ENCODE measurements at places on chromosomes 7 and 10. TPM values are rescaled to one million over a fixed set of nuclear protein-coding genes. Genes with fewer than 3 reads are reported as not detected.

DNA sequence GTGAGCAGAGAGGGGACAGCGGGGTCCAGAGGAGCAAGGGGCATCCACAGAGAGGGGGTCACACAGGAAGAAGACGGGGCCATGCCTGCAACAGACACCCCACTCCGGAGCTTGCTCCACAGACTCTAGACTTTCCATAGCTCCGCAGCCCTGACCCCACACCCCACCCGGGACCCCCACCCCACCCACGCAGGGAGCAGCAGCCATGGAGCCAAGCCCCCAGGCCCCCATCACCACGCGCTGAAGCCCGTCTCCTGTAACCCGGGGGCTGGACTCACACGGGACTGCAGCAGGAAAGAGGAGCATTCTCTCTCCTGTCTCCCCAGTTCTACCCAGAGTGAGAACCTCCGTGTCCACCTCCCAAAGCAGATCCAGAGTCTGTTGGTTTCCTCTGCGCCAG lies 38.8 kb upstream of the ADGRA1 start:
- H3K4me1 ChIP-seq = no peaks in the 10 kb centered on the region
- no peak for DNase-seq
- H3K27ac ChIP-seq = no peak overlapping the region

DNA sequence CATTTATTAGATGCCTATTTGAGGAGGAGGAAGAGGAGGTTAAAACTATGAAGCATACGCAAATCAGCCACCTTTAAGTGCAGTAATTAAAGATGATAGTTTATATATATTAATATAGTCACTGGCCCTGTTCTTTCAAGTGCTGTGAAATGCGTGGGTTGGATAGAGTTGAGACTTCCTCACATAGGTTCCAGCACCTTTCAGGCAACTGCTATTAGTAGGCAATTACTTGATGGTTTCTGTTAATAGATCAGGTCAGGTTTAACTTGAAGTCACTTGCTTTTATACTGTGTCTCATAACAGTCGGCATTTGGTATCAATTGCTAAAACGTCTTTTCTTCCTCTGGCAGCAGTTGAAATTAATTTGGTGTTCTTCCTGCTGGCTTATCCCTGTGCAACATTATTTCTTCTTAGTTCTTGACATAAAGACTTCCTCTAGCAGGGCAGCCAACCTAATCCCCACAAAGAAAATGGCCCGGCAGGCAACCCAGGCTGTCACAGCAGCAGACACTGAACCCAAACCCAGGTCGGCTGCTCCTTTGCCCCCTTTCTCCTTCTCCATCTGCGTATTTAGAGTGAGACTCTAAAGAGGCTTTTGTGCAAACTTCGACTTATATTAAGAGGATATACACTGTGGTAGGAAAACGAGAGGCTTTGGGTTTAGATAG lies 35.3 kb upstream of the BET1 start:
- H3K4me3 ChIP-seq = no peak overlapping the region
- no peaks in the 10 kb centered on the region for H3K36me3 ChIP-seq

DNA sequence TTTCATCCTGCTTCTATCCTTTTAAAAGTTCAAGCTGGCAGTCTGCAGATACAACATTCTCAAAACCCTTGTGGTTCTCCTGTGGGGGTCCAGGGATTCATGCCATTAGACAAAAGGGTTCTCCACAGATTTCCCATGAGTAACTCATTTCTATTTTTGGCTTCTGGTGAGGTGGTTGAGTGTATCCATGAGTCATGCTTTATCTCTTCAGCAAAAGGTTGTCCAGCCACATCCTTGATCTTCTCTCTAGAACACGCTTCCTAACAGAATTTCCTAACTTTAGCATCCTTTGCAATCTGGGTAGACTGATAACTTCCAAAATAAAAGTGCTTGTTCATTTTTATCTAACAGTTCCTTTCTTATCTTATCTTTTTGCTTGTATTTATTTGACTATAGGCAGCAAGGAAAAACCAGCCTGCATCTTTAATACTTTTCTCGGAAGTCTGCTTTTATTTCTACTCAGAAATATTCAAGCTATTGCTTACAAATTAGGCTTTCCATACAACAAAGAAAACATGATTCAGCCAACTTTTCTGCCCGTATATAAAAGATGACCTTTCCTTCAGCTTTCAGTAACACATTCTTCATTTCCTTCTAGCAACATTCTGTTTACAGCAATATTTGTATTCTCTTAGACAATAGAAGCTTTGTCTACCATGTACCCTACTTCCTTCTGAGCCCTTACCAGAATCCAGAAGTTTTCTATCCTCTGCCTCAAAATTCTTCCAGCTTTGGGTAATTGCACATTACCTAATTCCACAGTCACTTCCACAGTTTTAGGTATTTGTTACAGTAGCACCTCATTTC lies 79.3 kb upstream of the IL6 start:
- H3K4me3 ChIP-seq = no peak overlapping the region
- H3K36me3 ChIP-seq = no peaks in the 10 kb centered on the region
- no peak for DNase-seq
- H3K4me1 ChIP-seq = no peaks in the 10 kb centered on the region
- H3K27me3 ChIP-seq = no peaks in the 10 kb centered on the region
- H3K27ac ChIP-seq = no peak overlapping the region

DNA sequence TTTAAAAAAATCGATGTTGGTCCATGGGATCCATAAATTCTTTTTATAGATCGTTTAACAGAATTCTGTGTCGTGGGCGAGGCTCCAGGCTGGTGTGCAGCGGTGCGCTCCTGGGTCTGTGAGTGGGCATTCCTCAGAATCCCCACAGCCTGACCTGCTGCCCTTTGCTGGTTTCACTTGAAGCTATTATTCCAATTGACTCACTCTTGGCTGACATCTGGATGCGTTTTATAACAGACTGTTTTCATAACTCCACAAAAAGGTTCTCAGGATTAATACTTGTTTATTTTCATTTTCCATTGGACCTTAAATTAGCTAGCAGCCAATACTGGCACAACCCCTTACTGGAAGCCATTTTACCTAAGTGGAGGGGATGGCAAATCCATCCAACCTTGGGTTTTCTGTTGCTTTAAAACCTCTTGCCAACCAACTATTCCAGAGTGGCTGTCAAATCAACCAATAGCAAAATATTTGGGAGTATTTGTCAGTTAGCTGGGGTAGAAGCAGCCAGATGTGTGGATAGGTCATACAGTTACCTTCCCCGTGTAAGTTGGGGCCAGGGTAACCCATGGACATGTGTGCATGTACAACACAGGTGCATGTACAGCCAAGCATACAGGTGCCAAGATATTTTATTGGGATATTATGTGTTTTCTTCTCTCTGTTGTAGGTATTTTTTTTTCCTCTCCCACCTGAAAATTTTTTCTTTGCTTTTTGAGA lies 160.7 kb upstream of the ZNF32 start:
- no peak overlapping the region for H3K4me3 ChIP-seq
- no peaks in the 10 kb centered on the region for H3K27me3 ChIP-seq
- no peaks in the 10 kb centered on the region for H3K36me3 ChIP-seq
- no peaks in the 10 kb centered on the region for H3K4me1 ChIP-seq
- DNase-seq = no peak

- H3K4me3 ChIP-seq = no peak overlapping the region
- peak overlapping the region; percentile 70 for H3K27ac ChIP-seq
- peak; percentile 61 for DNase-seq
- H3K36me3 ChIP-seq = peaks cover 12% of the 10 kb centered on the region
These were observed 10.3 kb downstream of the FAM3C start for GRCh38 chr7:121385800-121386179.

GRCh38 chr10:88840104-88840503 lies 11.5 kb downstream of the ANKRD22 start:
- no peaks in the 10 kb centered on the region for H3K27me3 ChIP-seq
- H3K4me3 ChIP-seq = no peak overlapping the region
- no peak for DNase-seq

DNA sequence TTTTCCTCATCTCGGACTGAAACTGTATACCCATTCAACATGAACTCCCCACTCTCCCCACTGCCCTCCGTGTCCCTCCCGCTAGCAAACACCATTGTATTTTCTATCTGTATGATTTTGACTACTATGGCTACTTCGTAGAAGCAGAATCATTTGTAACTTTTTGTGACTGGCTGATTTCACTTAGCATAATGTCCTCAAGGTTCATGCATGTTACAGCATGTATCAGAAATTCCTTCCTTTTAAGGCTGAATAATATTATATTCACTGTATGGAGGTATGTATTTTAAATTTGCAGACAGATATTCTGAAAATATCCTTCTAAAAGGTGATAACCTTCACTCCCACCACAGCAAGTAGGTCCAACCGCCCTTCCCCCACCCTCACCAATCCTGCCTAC lies 42.9 kb upstream of the MMD2 start:
- H3K27ac ChIP-seq = no peak overlapping the region
- no peaks in the 10 kb centered on the region for H3K27me3 ChIP-seq
- no peaks in the 10 kb centered on the region for H3K36me3 ChIP-seq
- H3K4me1 ChIP-seq = no peaks in the 10 kb centered on the region

GRCh38 chr10:124739986-124740368 lies 4.2 kb downstream of the FAM53B start:
- no peak for DNase-seq
- H3K27me3 ChIP-seq = no peaks in the 10 kb centered on the region
- H3K4me3 ChIP-seq = no peak overlapping the region
- no peak overlapping the region for H3K27ac ChIP-seq

- peaks cover 45% of the 10 kb centered on the region for H3K4me1 ChIP-seq
- H3K27ac ChIP-seq = no peak overlapping the region
- no peak overlapping the region for H3K4me3 ChIP-seq
- peaks cover 14% of the 10 kb centered on the region for H3K36me3 ChIP-seq
These were observed 21.7 kb downstream of the RAB18 start for GRCh38 chr10:27525819-27526218.

DNA sequence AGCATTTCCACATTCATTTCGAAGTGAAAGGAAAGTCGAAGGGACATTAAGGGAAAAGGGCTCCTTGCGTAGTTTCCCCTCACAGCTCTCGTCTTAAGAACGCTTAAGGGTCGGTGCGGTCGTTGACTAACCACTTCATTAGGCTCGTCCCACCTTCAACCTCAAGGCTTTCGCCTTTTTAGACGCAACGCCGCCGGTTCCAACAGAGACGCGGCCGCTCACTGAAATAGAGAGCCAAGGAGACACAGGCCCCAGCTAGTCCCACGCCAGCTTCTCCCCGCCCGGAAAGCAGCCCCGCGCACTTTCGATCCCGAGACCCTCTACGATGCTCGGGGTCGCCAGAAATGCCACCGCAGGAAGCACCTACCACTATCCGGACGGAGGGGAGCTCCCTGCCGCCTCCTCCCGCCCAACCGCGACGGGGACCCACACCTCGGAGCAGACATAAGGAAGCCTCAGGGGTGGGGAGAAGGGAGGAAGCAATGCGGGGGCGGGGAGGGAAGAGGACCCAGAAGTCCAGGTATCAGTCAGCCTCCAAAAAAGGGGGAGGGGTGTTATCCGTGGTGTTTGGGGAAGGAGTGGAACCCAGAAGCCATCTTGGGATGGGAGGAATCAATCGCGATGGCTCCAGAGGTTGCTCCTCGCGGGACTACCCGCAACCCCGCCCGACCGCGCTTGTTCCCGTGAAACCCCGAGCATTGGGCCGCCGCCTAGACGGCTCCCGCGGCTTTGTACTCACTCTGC lies 559 bp downstream of the TRA2A start:
- H3K36me3 ChIP-seq = peaks cover 11% of the 10 kb centered on the region
- H3K27me3 ChIP-seq = no peaks in the 10 kb centered on the region
- peak; percentile 75 for DNase-seq

DNA sequence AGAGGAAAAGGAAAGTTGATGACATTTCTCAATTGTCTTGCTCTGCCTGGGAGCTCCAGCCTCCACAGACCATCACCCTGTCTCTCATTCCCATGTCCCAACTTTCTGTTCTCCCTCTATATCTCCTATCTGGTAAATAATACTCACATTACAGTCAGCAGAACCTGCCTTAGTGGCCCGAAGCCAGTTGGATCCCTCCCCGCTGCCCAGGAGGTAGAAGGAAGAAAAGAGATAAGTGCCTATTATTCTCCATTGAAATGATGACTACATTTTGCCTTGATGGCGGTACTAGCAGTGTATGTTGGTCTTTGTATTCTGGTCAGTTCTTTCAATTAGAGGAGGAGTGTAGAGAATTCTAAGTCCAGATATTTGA lies 91.9 kb downstream of the CSTF2T start:
- H3K27ac ChIP-seq = no peak overlapping the region
- H3K36me3 ChIP-seq = no peaks in the 10 kb centered on the region
- no peak overlapping the region for H3K4me3 ChIP-seq
- DNase-seq = no peak
- H3K4me1 ChIP-seq = no peaks in the 10 kb centered on the region
- H3K27me3 ChIP-seq = no peaks in the 10 kb centered on the region

DNA sequence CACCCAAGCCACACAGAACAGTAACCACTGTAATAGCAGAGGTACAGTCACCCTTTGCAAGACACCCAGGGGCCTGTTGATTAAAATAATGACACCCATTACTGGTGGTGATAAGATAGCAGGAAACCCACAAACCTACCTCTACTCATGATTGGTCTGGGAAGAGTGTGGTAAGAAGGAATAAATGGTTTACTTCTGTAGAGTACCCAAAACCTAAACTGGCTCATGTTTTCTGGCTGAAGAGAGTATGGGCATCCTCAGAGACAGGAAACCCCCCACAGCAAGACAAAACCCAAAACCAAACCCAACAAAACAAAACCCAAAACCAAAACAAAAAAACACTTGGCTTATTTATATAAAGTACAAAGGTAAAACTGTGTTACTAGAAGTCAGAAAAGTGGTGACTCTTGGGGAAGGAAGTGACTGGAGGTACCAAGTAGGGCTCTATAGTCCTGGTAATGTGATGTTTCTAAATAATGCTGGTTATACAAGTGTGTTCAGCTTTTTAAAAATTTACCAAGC lies 15.5 kb upstream of the DNAJB12 start:
- DNase-seq = no peak
- no peaks in the 10 kb centered on the region for H3K27me3 ChIP-seq
- H3K4me3 ChIP-seq = no peak overlapping the region

DNA sequence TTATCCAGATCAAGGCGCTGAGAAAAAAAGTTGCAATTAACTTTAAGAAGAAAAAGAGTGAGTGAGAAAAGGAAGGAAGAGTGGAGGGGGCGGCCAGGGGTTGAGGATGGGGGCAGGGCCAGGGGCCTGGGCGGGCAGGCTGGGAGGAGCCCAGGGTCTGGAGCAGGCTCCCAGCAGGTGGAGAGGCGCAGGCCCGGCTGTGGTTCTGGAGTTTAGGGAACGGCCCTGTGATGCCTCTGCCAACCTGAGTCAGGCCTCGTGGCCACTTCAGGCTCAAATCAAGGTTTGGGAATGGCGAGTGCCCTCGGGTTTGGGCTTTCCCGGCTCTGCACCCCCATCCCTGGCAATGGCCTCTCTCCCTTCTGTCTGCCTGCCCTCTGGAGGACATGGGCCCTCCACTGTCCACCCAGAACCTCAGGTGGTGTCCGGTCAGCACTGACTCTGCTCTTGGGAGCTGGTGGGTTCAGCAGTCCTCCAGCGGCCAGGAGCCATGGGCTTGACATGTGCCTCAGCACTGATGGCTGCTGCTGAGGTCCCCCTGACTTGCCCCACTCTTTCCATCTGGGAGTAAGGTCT lies 41.0 kb upstream of the EMX2 start:
- no peak for DNase-seq
- no peaks in the 10 kb centered on the region for H3K36me3 ChIP-seq
- no peak overlapping the region for H3K4me3 ChIP-seq

- no peak overlapping the region for H3K4me3 ChIP-seq
- no peaks in the 10 kb centered on the region for H3K27me3 ChIP-seq
- H3K27ac ChIP-seq = no peak overlapping the region
- H3K4me1 ChIP-seq = peaks cover 13% of the 10 kb centered on the region
These were observed 26.2 kb upstream of the PRPF18 start for GRCh38 chr10:13560597-13560996.

- DNase-seq = peak; percentile 32
- H3K36me3 ChIP-seq = no peaks in the 10 kb centered on the region
- H3K4me3 ChIP-seq = no peak overlapping the region
- peaks cover 5% of the 10 kb centered on the region for H3K27me3 ChIP-seq
- H3K4me1 ChIP-seq = peaks cover 10% of the 10 kb centered on the region
These were observed 63.3 kb upstream of the PRSS1 start for GRCh38 chr7:142685877-142686508.

The PRKG1 gene
- total RNA-seq = 3.0 TPM

The FOXI2 gene
- not detected for total RNA-seq

The TUBAL3 gene
- not detected for total RNA-seq

The IDI1 gene
- total RNA-seq = 66.8 TPM

The BRI3 gene
- 43.7 TPM for total RNA-seq

Data from SJCRH30 (cell line).